ENCODE measurements at places on chromosomes 7 and 10.

DNA sequence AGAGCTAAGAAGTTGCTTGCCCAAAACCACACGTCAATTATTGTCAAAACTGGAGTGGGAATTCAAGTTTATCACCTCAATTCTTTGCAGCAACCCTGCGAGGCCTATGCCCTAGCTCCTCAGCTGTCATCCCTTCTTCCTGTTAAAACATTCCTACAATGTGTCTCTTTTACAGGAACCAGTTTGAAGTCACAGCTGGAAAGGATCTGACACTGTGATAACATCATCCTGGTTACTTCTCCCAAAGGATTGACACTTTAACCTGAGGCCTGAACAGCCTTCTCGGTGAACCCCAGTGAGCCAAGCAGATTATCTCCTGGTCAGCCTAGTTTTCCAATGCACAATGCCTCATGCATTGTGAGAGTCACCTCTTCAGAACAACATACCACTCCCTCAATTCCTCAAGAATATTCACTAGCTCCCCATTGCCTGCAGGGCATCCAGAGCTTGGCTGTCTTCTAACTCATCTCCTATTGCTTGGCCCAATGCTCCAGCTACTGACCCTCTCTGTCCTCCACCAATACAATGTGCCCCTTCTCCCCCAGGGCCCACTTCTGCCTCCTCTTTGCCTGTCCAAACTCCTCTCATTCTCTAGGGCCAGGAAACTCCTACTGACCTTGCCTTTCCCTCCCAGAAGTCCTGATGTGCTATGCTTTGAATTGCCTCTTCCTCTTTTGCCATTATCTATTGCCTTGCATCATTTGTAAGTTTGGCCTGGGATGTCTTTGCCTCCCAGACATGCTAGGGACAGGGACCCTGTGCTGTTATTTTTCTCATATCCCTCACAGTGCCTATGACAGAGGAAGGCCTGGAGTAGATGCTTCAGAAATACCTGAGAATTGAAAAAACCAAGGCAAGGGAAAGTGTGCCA is 10.4 kb upstream of the DLG5 start:
- no peak for DNase-seq

GRCh38 chr10:33286157-33286934 is 48.1 kb downstream of the NRP1 start:
- no peak for DNase-seq

DNA sequence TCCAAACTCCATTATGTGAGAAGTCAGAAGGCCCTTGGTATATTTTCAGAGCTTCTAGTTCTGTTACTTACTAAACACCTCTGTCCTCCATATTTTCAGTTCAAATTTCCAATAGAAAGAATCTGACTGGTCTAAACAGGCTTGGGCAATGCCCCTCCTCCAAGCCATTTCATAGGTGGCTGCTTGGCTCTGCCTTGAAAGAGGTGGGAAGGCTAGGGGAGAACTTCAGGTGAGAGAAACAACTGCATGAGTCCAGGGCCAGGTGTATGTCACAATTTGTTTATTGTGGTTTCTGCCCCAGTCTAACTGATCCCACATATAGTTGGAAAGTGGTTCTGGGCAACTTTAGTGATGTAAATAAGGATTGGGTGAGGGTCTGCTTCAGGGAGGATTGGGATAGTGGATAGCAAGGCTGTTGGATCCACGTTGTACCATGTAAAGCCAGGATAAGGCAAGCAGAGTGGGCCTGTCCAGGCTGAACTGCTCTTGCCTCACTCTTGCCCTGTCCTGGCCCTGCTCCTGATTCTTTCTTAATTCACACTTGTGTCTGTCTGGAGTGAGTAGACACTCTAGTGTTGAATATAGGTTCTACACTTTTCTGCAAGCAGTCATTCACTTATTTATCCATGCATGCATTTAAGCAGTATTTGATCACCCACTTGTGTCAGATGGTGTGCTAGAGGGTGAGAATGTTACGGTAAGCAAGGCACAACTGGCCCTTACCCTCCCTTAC is 67.5 kb upstream of the COMTD1 start:
- DNase-seq, result no peak

GRCh38 chr7:26680587-26680986 is 183.8 kb downstream of the SKAP2 start:
- DNase-seq, result no peak

DNA sequence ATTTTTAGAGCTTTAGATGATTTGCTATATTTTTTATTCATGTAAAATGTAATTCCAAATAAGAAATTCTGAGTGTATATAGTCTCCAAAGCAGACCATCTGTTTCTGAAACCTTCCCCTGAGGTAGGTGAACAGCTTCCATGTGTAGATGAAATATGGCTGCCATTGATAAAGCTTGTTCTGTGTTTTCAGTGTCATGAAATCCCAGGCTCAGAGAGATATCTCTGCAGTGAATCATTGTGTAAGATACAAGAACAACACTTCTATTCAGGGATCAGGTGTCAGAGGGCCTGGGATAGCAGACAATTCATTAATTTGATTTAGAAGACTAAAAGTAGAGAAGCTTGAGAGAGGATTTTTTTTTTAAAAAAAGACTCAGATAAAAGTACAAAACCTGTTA is 29.1 kb downstream of the ACTA2 start:
- no peak for DNase-seq

DNA sequence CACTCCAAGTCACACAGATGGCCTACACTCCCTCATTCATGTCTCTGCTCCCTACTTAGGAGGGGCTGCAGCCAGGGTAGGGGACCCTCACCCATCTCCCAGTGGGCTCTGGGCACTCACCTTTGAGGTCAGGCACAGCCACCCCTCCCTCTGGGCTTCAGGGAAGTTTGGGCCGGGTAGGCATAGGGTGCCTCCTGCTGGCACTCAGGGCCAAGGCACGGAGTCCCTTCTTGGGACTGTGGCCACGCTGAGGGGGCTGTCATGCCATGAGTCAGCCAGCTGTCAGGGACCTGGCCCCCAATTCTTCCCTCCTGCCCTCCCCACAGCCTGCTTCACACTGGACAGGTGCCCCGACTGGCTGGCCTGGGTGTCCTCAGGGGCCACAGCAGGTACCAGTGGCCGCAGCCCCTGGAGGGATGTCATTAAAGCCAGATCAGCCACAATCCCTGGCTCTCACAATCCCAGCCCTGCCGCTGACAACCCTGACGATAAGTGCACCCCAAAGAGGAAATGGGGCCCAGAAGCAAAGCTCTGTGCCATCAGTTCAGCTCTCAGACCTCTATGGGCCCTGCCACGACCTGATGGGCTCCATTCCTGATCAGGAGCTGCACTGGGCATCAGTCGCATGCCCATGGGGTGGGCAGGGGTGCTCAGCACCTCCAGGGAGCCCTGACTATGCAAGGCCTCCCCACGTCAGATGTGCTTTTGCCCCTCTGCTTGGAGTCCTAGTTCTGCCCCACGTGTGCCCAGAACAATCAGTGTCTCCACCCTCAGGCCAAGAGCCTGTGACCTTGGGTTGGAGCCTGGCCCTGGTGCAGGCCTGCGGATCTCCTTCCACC is 34.1 kb upstream of the RET start:
- DNase-seq, result no peak
